ENCODE measurements at places on chromosomes 4 and X.

- no peak for DNase-seq
These were observed 72.7 kb downstream of the AFF2 start for GRCh38 chrX:148573119-148573518.

DNA sequence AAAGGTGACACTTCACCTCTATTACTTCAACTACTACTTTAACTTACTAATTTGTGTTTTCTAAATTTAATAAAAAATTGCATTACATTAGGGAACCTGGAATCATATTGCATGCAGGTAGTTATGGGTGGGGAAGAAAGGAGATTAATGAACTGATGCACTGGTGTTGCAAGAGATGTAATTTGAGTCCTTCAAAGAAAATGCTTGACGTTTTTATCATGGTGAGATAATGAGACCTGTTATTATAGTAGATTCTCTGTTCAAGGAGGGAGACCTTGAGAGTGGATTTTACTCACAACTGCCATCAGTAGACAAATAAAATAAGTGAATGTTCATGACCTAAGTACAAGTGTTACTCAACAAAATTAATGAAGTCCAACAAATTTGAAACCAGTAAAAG lies 26.4 kb upstream of the MED14 start:
- no peak for DNase-seq

DNA sequence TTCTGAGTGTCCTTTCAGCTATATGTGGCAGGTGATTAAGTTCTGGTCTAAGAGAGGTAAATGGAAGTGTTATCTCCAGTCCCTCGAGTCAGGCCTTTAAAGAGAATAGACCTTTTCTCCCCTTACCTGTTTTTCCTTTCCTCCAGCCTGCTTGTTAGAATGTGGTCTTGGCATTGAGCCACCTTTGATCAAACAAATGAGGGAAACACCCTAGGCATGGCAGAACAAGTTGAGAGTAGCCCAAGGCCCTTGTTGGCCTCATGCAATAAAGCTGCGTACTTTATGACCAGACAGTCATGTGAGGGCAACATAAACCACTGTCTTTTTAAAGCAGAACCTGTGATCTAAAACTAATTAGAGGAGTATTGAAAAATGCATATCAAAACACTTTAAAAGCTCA lies 13.2 kb upstream of the IL13RA2 start:
- DNase-seq: no peak

DNA sequence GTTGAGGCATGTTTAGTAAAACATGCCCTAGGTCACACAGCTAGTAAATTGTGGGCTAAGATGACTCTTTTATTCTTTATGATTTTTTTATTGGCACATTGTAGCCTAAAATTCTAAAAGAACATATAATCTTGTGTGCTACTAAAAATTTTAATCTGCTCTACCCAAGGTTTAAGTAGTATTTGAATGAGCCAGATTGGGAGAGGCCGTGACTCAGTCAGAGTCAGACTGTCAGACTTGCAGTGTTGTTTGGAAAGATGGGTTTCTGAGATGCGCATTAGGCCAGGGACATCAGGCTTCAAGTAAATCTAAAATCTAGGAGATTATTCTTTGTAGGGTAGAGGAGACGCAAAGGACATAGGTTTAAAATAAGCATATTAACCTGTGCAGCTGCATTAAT lies 30.7 kb upstream of the TMPRSS11E start:
- DNase-seq: no peak

DNA sequence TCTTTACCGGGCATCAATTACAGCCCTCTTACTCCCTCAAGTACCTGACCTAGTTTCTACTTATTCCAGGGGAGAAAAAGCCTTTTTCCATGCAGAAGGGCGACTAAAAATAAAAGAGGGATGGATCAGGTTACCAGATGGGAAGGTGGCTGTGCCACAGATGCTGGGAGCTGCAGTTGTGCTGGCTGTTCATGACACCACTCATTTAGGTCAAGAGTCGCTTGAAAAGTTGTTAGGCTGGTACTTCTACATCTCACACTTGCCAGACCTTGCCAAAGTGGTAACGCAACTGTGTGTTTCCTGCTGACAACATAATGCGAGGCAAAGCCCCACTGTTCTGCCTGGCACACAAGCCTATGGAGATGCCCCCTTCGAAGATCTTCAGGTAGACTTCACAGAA lies 148.4 kb upstream of the FGF16 start:
- no peak for DNase-seq
